ENCODE measurements at places on chromosomes 2 and 18. TPM values are rescaled to one million over a fixed set of nuclear protein-coding genes. Genes with fewer than 3 reads are reported as not detected.

The MITD1 gene
- 43.1 TPM for polyA plus RNA-seq

The HMSD gene
- polyA plus RNA-seq, result not detected

The RNF152 gene
- not detected for polyA plus RNA-seq

The GATA6 gene
- 0.32 TPM for polyA plus RNA-seq

The GULP1 gene
- not detected for polyA plus RNA-seq

The CDKL4 gene
- polyA plus RNA-seq, result not detected

The CEP76 gene
- polyA plus RNA-seq, result 6.4 TPM

The MALL gene
- 0.38 TPM for polyA plus RNA-seq

The RAB6C gene
- polyA plus RNA-seq, result not detected

The IL36G gene
- not detected for polyA plus RNA-seq

The STK39 gene
- polyA plus RNA-seq, result 11.2 TPM

The SH3RF3 gene
- 0.24 TPM for polyA plus RNA-seq

The PTPRN gene
- not detected for polyA plus RNA-seq

The NR4A2 gene
- 25.5 TPM for polyA plus RNA-seq

The IMMT gene
- 65.7 TPM for polyA plus RNA-seq

DNA sequence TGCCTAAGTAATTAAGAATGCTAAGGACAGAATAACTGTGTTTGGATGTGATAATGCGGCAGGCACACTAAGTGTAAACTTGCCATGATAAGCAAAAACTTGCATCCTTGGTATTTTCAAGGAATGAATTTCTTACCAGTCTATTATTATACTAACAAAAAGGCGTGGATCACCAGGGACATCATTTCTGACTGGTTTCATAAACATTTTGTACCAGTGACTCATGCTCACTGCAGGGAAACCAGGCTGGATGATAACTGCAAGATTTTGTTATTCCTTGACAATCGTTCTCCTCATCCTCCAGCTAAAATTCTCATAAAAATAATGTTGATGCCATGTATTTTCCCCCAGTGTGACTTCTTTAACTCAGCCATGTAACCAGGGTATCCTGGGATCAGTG is 289.5 kb downstream of the CDCA7 start:
- no peak for DNase-seq

- DNase-seq, result no peak
Measured at GRCh38 chr2:120344976-120345581, 857 bp upstream of the INHBB start.

- no peak for DNase-seq
Measured at GRCh38 chr2:32760628-32761027, 132.8 kb downstream of the TTC27 start.

GRCh38 chr2:2764001-2764355 is 432.9 kb upstream of the MYT1L start:
- no peak for DNase-seq

- DNase-seq, result no peak
Measured at GRCh38 chr2:50401772-50402653, 629.9 kb downstream of the NRXN1 start.

- no peak for DNase-seq
Measured at GRCh38 chr18:51137891-51138290, 59.6 kb downstream of the MEX3C start.

DNA sequence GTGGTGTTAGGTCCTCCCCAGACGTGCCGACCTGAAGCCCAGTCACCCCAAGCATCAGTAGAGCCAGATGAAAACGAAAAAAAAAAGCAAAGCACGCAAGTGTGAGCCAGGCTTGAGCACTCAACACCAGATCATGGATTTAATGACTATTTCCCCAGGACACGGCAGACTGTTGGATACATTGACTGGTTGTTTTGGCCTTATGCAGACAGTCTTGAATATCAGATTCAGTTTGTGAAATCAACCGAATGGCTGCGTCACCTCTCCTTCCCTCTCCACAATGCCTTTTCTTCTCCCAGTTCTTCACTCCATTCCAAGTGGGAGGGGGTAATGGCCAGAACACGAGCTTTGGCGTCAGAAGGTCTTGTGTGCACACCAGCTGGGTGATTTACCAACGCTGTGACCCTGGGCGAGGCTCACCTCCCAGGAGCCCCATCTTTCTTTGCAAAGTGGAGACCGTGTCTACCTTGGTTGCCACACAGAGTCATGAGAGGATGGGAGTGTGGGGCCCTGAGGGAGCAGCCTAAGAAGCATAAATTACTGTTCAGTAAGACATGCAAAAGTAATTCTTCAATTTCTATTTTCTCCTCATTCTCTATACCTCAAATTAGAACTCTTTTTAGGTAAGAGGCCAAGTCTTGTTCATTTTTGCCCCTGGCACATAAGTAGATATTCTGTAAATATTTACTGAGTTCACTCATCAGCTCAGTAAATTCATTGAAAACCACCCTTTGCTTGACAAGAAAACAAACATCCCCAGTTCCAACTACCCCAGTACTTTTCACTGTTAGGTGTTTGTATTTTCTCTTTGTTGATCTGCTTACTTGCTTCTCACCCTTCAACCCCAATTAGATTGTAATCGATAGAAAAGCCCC is 181.1 kb upstream of the COPS8 start:
- no peak for DNase-seq

DNA sequence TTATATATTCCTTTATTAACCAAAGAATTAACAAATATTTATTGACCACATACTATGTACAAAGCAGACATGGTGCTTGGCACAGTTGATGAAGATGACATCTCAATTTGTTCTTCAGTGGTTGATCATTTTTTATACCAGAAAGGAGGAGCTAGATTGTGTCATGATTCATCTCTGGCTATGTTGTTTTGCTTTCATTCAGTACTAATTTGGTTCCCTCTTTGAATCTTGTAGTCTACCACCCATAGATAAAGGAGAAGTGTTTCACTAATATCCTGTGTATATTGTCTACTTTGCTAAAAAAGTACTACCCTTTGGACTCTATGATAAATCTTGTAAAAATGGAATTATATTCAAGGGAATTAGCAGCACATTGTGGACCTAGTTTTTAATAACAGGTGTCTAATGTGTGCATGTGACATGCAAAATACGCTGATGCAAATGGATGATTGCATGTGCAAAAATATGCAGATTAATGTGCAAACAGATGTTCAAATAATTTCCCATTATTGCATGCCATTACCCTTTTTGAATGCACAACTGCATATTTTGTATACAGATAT is 313.2 kb upstream of the ZEB2 start:
- DNase-seq, result no peak

- DNase-seq, result no peak
Measured at GRCh38 chr18:39966275-39966674, 1988.8 kb upstream of the PIK3C3 start.

DNA sequence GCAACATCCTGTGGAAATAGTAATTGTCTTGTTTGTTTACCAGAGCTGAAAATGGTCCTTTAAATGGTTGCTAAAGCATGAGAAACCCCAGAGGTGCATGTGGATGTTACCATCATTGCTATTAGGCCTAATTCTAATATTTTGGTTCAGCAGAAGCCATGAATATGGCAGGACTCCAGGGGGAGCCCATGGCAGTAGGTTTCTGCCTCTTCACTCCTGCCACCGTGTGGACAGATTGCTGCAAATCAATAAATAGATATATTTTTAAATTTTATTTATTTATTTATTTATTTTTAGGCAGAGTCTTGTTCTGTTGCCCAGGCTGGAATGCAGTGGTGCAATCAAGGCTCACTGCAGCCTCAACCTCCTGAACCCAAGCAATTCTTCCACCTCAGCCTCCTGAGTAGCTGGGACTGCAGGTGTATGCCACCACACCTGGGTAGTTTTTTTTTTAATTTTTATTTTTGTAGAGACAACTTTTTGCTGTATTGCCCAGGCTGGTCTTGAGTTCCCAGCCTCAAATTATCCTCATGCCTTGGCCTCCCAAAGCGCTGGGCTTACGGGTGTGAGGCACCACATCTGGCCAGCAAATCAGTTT is 54.9 kb upstream of the CAPN13 start:
- DNase-seq, result peak; percentile 11

DNA sequence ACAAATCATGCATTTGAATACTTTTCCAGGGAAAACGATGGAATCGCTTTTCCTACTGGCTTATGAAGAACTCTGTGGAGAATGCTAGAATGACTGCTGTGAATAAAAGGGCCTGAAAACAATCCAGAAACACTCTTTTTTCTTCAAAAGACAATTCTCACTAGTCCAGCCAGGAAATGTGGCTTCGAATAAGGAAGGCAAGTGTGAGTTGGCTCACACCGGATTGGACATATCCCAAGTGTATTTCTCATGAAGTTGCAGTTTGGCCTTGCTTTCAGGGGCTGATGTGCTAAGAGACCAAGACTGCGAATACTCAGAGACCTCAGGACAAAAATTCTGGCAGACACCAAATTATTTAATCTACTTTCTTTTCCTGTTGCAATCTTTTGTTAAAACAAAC is 54.1 kb downstream of the FIGN start:
- DNase-seq, result no peak

GRCh38 chr2:50712569-50712968 is 319.4 kb downstream of the NRXN1 start:
- DNase-seq, result no peak

DNA sequence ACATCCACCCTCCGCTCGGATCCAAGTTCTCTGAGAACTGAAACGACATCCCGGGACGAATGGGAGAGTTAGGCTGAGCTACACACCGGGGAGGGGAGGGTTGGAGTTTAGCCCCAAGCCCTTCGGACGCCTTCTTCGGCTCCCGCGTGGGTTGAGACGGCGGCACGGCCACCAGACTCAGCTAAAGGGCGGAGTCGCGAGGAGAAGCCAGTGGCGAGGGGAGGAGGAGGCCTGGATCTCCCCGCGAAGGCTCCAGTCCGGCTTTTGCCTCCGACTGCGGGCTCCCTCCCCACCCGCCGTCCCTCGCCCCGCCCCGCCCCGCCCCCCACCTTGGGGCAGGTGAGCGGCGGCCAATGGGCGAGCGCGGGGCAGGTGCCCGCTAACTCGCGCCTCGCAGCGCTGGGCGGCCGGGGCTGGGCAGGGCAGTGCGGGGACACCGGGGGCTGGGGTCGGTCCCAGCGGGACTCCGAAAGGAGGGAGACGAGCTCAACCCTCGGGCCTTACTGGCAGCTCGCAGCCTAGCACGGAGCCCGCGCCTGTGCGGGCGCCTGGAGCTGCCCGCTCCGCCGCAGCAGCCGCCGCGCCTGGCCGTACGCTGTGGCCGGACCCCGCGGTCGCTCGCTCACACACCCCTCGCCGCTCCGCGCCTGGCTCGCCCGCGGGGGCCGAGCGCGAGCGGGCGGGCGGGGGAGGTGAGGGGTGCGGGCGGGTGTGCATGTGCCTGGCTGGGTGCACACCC is at the start of gene EMX1:
Gene EMX1, plus strand, starts transcription at position 382 of the 739 bp plus-strand sequence. Its CDS starts 334 bp downstream, at position 716.
- DNase-seq, result peak; percentile 49

GRCh38 chr18:62118328-62118727 is 68.5 kb downstream of the PIGN start:
- DNase-seq, result no peak

- no peak for DNase-seq
Measured at GRCh38 chr2:164456619-164457018, 164.7 kb downstream of the GRB14 start.

DNA sequence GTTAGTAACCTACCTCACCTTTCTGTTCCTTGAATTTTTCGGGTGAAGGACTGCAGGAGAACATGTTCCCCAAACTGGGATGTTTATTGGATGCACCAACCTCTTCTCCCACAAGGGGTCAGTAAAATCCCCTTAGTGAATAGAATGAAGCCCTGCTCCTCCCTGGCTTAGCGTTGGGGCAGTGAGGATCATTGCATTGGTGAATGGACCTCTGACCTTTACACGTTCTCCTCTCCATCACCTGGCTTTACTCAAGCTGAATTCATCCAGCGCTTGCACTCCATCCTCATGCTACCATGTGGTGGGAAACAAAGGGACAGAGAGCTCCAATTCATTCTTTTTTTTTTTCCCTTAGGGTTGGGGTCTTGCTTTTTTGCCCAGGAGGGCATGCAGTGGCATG is 157.2 kb downstream of the MIB1 start:
- no peak for DNase-seq

DNA sequence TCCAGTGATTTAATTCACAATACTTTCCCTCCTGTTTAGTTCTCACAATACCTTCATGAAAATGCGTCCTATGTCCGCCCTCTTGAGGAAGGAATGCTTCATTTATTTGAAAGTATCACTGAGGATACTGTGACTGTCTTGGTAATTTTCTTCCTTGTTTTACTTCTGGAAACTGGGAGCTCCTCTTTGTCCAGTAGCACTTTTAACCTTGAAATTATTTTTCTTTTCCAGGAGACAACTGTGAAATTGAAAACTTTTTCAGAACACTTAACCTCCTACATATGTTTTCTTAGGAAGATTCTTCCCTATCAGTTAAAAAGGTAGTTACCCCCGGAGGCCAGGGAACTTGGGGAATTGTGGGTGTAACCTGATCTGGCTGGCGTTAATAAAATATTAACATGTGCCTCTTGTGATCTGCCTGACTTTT is 58.9 kb upstream of the STON1 start:
- no peak for DNase-seq

DNA sequence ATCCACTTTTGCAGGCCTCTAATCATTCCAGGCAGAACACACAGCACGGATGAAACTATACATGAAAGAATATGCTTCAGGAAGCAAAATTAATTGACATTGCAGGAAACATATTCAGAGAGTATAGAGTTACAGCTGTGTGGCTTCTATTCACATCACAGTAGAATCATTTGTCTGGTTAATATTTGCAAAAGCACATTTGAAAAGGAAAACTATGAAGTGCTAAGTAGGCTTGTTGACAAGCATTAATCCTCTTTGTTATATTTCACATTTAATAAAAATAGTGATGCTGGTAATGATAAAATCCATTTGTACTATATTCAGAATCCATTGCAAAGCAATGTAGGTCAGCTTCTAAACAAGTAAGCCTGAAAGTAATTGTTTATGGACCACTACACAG is 32.2 kb upstream of the PIK3C3 start:
- no peak for DNase-seq

- DNase-seq, result no peak
Measured at GRCh38 chr2:191351298-191351697, 106.1 kb downstream of the MYO1B start.

GRCh38 chr2:207501802-207502576 is 27.8 kb upstream of the CREB1 start:
- no peak for DNase-seq
